ENCODE measurements at places on chromosomes 11 and 22.

DNA sequence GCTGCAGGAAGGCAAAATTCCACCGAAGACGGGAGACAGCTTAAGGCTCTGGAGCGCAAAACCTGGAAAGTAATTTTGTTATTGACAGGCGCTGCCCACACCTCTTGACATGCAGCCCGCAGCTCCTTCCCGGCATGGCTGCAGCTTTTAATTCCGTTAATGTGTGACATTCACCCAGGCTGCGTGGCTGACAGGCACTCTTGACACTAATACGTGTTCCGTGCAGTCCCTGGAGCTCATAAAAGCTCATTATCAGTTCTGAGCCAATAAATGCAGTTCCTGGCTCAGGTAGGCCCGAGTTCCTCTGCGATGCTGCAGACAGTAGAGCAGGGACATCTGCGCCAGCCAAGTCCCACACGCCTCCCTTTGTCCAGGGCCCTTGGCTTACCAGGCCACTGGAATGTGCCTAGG is 34.8 kb downstream of the TSPAN18 start:
- DNase-seq, result no peak

DNA sequence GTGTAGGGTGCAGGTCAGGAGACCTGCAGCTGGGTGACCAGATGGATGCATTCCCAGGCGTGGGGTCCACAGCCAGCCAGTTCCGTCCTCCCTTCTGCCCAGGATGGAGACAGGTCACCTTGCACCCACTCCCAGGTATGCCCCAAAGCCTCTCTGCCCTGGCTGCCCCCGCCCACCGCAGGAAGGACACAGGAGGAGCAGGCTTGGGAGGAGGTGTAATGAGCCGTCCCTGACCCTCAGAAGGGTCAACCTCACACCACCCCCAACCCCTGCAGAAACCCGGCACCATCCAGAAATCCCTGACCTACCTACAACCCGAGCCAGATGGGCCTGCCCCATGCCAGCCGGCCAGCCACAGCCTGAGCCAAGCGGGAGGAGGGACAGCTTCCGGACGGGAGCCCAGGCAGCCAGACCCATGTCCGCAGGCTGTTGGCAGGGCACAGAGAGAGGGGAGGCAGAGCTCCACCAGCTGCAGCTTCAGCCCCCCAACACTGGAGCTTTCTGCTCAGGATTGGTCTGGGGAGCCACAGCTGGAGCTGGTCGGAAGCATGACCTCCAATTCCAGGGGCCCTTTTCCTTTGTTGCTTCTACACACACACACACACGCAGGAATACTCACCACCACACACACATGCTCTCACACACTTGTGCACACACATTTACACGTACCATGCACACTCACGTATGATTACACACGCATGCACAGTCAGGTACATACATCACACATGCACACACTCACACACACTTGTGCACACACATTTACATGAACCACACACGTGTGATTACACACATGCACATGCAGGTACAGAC is 5.3 kb downstream of the IFITM10 start:
- no peak for DNase-seq

GRCh38 chr11:18253233-18253632 is 4.8 kb upstream of the SAA2 start:
- DNase-seq, result no peak

DNA sequence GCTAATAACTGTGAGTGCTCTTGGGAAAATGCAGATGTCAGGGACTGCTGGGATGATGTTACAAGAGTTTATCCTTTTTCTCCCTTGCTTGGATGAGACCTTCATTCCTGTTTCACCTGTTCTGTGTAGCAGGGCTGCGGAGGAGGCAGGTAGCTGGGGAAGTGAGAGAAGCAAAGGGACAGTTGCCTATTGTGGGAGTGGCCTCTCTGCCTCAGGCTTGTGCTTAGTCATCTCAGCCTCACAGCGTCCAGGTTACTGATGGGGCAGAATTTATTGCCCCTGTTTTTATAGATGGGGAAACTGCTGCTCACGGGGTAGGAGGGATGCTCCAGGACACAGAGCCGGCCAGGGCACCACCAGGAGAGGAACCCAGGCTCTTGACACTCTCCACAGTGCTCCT is 1.7 kb downstream of the STX3 start:
- DNase-seq, result no peak

DNA sequence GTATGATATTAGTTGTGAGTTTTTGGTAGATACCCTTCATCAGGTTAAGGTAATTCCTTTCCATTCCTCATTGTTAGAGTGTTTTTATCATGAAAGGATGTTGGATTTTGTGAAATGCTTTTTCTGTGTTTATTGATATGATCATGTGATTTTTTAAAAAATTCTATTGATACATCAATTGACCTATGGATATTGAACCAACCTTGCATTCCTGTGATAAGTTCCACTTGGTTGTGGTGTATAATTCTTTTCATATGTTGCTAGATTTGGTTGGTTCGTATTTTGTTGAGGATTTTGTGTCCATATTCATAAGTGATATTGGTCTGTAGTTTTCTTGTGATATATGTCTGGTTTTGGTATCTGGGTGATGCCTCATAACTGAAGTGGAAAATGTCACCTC is 6.7 kb downstream of the ANKRD13D start:
- no peak for DNase-seq

- no peak for DNase-seq
Observed at GRCh38 chr11:100525635-100526034, 161.5 kb upstream of the ARHGAP42 start.

Measured in activated CD4-positive, alpha-beta T cell treated with anti-CD3 and anti-CD28 coated beads, Interleukin-10, Interleukin-2, amounts not matched to agents 100 ng/mL and 50 ng/mL, durations not matched to agents 16 hours and 8 hours (primary cell).